ENCODE measurements at places on chromosomes 2 and 18.

DNA sequence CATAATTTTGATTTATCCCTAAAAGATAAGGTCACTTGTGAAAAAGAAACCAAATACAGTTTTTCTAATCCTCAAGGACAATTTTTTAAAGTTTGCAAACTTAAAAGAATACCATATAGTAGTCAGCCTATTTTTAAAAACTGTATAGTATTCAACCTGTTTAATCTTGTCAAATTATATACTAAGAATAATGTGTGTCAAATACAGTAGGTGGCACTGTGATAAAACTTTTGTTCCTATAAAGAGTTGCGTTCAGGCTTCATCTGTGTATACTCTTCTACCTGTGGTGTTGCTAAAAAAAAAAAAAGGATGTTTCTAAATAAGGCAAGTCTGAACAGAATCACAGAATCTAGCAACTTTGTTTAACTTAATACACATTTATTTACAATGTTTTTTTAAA lies 68.6 kb downstream of the CCDC138 start:
- peaks cover 2% of the 10 kb centered on the region for H3K4me1 ChIP-seq
- peaks cover 22% of the 10 kb centered on the region for H3K36me3 ChIP-seq
- no peaks in the 10 kb centered on the region for H3K27me3 ChIP-seq
- no peak overlapping the region for H3K27ac ChIP-seq

GRCh38 chr2:185644828-185645227 lies 93.8 kb upstream of the FSIP2 start:
- H3K4me1 ChIP-seq, result no peaks in the 10 kb centered on the region
- H3K27me3 ChIP-seq, result no peaks in the 10 kb centered on the region
- H3K27ac ChIP-seq, result no peak overlapping the region
- no peak for DNase-seq

GRCh38 chr2:11131166-11131920 lies 23.9 kb upstream of the SLC66A3 start:
- H3K27ac ChIP-seq, result no peak overlapping the region
- H3K4me1 ChIP-seq, result peaks cover 6% of the 10 kb centered on the region
- H3K27me3 ChIP-seq, result peaks cover 24% of the 10 kb centered on the region
- H3K4me3 ChIP-seq, result peak overlapping the region; percentile 58
- H3K36me3 ChIP-seq, result no peaks in the 10 kb centered on the region

DNA sequence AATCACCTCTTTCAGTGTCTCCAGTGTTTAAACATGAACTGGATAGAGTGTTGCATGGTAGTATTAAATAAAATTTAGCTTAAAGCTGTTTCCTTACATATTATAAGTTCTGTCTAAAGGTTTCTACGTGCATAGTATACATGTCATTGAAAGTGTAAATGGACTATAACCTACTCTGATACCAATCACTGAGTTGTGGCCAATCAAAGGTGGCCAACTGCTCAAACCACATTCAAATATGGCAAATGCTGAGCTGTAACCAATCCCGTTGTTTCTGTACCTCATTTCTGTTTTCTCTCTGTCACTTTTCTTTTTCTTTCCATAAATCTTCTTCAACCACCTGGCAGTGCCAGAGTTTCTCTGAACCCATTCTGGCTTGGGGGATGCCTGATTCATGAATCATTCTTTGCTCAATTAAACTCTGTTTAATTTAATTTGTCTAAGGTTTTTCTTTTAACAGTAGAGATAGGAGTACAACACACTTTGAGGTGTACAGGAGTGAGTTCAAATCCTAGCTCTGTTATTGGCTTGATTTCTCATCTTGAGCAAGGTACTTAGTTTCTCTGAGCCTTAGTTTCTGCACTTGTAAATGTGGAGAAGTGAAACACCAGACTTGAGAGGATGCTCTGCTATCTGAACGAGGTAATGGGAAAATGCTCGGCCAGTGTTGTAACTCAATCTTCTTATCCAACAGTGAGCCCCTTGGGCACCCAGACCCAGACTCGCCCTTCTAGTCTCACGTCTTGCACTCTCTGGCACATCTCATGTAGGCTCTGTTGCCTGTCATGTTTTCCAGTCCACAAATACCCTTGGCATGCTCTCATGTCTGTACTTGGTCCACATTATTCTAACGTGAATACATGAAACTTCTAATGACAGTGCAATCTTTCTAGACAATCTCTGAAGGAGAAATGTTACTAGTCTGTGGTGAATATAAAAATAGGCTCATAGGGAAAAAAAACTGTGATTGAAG lies 228.0 kb downstream of the PIK3C3 start:
- H3K27me3 ChIP-seq, result no peaks in the 10 kb centered on the region
- H3K36me3 ChIP-seq, result no peaks in the 10 kb centered on the region
- DNase-seq, result no peak
- H3K27ac ChIP-seq, result no peak overlapping the region

GRCh38 chr18:12296457-12296856 lies 11.6 kb upstream of the TUBB6 start:
- no peak for DNase-seq
- no peaks in the 10 kb centered on the region for H3K4me1 ChIP-seq
- no peaks in the 10 kb centered on the region for H3K36me3 ChIP-seq
- H3K27ac ChIP-seq, result no peak overlapping the region
- peaks cover 29% of the 10 kb centered on the region for H3K27me3 ChIP-seq

DNA sequence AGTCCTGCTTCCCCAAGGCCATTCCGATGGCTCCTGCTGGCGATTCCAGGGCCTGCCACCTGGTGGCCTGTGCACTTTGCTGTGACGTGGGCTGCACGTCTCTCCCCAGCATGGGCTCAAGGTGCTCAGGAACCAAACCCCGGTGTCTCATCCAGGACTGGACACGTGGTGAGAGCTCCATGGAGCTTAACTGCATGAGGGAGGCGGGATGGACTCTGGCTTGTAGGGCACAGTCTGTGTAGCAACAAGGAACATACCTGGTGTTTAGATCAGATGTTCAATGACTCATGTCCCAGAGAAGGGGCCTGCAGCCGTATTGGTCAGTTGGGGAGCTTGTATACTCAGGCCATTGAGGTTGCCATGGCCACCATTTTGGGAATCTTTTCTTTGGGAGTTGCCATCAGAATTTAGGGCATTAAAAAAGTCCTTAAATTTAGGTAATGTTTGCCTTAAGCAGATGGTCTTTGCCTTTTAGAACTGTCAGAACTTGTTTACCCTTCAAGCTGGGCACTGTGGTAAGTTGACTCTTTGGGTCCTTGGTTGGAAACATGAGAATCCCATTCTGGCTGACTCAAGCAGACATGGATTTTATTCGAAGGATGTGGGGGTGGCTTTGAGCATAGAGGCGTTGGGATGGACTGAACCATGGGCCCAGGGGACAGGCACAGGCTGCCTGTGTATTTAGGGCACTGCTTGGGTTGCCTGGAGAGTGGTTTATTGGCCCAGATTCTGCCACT lies 21.0 kb downstream of the AGAP1 start:
- no peak for DNase-seq
- peaks cover 3% of the 10 kb centered on the region for H3K27me3 ChIP-seq
- no peaks in the 10 kb centered on the region for H3K36me3 ChIP-seq
- H3K27ac ChIP-seq, result no peak overlapping the region
- H3K4me3 ChIP-seq, result no peak overlapping the region

- H3K4me3 ChIP-seq, result no peak overlapping the region
- no peak for DNase-seq
- H3K27me3 ChIP-seq, result no peaks in the 10 kb centered on the region
- no peaks in the 10 kb centered on the region for H3K36me3 ChIP-seq
- no peaks in the 10 kb centered on the region for H3K4me1 ChIP-seq
- no peak overlapping the region for H3K27ac ChIP-seq
Observed at GRCh38 chr18:67997496-67997895, 481.0 kb upstream of the DSEL start.

- no peak overlapping the region for H3K27ac ChIP-seq
- no peak overlapping the region for H3K4me3 ChIP-seq
- no peaks in the 10 kb centered on the region for H3K36me3 ChIP-seq
Observed at GRCh38 chr2:62447411-62447810, 58.6 kb downstream of the TMEM17 start.

- H3K27me3 ChIP-seq, result no peaks in the 10 kb centered on the region
- H3K36me3 ChIP-seq, result peaks cover 8% of the 10 kb centered on the region
- DNase-seq, result no peak
- no peak overlapping the region for H3K27ac ChIP-seq
- no peak overlapping the region for H3K4me3 ChIP-seq
Observed at GRCh38 chr2:196719110-196719872, 79.8 kb downstream of the CCDC150 start.

Data from T-helper 2 cell treated with Interferon-gamma antibody and Interleukin-4, amounts not matched to agents 5 μg/mL and 100 μg/mL, for 36 hours (primary cell).